ENCODE measurements at places on chromosomes 13 and 19.
A peak's percentile ranks its signal among the peaks of the same experiment; 100 is the strongest.

DNA sequence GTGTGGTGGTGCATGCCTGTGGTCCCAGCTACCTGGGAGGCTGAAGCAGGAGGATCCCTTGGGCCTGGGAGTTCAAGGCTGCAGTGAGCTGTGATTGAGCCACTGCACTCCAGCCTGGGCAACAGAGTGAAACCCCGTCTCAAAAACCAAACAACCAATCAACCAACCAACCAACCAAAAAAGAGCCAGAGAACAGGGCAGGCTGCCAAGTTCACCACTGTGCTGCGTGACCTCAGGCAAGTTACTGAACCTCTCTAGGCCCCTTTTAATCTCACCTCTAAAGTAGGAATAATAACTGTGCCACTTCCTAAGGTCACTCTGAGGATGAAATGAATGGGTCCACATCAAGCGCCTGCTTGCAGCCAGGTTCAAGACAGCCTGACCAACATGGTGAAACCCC lies 16.9 kb downstream of the TJP3 start:
- DNase-seq: no peak

GRCh38 chr19:28841531-28841930 lies 371.4 kb downstream of the UQCRFS1 start:
- DNase-seq: no peak

- no peak for DNase-seq
Observed at GRCh38 chr13:30692113-30692512, 43.2 kb upstream of the ALOX5AP start.

GRCh38 chr19:17542793-17543582 lies 12.5 kb upstream of the COLGALT1 start:
- DNase-seq: no peak

GRCh38 chr19:17455308-17456123 lies 5.2 kb downstream of the NXNL1 start:
- DNase-seq: no peak

- no peak for DNase-seq
Observed at GRCh38 chr13:112348642-112349345, 27.4 kb upstream of the SPACA7 start.

DNA sequence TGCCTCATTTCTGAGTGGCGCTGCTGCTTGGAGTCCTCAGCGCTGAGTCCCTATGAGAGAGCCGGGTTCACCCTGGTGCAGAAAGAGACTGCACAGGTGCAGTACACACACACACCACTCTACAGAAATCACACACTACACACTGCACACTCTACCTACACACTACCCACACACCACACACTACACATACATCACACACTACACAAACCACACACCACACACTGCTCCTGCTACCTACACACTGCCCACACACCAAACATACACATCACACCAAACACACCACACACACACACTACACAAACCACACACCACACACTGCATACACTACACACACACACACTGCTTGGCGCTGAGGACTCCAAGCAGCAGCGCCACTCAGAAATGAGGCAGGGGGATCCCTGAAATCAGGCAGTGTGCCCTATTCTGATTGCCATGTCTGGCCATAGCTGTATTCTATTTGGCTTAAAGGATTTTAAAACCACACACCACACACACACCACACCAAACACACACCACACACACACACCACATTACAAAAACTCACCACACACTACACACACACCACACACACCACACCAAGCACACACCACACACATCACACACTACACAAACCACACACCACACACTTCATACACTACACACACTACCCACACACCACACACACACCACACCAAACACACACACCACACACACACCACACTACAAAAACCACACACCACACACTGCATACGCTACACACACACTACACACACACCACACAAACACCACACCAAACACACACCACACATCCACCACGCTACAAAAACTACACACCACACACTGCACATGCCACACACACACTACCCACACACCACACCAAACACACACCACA lies 4.9 kb downstream of the MAG start:
- no peak for DNase-seq

DNA sequence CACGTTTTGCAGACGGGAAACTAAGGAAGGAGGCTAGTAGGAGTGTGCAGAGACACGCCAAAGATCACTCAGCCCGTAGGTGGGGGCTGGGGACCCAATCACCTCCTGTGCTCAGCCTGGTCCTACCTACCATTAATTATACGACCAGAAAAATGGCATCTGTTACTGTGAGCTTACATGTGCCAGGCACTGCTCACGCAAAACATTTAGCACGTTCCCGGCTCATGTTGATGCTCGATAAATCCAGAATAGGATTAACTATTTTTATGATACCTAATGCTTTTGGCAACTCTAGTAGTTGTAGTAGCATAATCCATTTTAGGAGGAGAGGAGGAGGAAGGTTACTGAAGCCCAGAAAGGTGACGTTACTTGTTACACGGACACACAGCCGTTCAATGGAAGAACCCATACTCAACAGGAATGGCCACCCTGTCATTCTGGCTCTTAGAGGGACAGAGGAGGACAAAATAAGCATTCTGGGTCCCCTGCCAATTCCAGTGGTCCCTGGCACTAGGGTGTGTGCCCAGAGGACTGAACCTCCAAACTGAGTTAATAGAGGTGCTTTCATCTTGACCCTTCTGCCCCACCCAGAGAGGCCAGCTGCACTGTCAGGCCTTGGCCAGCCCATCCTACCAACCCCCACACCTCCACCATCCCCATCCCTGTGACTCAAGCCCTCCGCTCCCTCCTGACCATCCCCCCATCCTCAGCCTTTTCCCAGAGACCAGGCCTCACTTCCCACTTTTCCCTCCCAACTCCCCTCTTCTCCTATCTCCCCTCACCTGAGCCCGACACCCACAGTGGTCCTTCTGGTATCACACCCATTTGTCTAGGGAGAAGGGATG lies 5.0 kb upstream of the EML2 start:
- DNase-seq: no peak

DNA sequence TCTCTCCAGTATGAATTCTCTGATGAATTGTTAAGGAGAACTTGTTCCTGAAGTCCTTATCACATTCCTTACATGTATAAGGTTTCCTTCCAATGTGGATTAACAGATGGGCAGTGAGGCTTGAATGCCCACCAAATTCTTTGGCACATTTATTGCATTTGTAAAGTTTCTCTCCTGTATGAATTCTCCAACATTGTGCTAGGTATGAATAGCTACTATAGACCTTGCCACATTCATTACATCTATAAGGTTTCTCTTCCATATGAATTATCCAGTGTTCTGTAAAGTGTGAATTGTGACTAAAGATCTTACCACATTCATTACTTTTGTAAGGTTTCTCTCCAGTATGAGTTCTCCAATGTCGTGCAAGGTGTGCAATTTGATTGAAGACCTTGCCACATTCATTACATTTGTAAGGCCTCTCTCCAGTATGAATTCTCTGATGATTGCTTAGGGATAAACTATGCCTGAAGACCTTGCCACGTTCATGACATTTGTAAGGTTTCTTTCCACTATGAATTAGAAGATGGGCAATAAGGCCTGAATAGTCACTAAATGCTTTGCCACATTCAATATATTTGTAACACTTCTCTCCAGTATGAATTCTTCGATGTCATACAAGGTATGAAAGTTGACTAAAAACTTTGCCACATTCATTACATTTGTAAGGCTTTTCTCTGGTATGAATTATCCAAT lies 20.4 kb downstream of the ZNF578 start:
- DNase-seq: no peak

DNA sequence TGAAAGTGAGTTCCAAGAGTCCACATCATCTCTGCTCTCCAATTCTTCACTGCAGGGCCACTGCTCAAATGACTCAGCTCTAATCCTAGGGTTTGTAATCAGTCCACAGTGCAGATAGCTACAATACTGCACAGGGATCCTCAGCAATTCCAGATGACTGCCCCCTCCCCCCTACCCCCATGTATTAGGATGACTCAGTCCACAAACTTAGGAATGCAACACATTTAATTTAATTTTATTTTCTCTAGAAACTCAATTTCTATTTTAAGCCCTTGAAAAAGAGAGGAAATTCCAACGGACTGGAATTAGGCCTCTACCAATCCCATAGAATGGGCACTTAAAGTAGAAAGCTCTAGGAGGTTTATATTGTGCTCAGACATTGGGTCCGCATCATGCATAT lies 173.8 kb upstream of the SOX21 start:
- DNase-seq: no peak

GRCh38 chr13:44976949-44977583 lies 12.2 kb downstream of the NUFIP1 start:
- no peak for DNase-seq

DNA sequence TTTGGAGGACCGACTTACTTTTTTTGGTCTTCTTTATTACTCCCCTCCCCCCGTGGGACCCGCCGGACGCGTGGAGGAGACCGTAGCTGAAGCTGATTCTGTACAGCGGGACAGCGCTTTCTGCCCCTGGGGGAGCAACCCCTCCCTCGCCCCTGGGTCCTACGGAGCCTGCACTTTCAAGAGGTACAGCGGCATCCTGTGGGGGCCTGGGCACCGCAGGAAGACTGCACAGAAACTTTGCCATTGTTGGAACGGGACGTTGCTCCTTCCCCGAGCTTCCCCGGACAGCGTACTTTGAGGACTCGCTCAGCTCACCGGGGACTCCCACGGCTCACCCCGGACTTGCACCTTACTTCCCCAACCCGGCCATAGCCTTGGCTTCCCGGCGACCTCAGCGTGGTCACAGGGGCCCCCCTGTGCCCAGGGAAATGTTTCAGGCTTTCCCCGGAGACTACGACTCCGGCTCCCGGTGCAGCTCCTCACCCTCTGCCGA lies 409 bp downstream of the FOSB start:
- DNase-seq: peak; percentile 38

DNA sequence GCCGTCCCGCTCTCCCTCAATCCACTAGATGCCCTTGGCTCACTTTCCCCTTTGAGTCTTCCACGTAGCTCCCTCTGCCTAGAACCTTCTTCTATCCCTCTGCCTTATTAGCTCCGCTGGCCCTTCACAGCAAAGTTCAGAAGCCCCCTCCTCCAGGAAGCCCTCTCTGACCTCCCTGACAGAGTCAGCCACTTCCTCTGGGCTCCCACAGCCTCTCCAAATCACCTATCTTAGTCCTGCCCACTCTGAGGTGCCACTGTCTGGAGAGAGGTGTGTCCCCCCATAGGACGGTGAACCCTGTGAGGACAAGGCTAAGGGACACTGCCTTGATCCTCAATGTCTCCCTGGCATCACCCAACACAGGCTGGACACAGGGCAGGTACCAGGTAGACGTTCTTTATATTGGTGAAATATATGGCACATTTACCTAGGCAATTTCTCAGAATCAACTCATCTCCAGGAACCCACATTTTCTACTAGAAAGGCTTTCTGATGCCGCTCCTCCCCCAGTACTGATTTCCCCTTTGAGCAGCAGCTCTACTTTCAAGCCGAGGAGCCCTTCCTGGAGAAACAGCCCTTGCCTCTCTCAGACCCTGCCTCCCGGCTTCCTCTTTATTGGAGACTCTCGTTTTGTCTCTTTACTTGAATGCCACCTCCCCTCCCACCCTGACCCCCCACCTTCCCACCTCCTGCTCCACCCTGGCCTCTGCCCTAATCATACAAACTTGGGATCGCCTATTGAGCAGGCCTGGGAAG lies 3.4 kb upstream of the TGFB1 start:
- no peak for DNase-seq

- no peak for DNase-seq
Observed at GRCh38 chr19:55321466-55322137, 3.5 kb downstream of the TMEM150B start.

GRCh38 chr19:11577451-11578257 lies at the start of gene ACP5:
TSS of gene ACP5 (minus strand) at chr19:11577645. CDS start at chr19:11577317, 328 bp downstream.
- DNase-seq: no peak

DNA sequence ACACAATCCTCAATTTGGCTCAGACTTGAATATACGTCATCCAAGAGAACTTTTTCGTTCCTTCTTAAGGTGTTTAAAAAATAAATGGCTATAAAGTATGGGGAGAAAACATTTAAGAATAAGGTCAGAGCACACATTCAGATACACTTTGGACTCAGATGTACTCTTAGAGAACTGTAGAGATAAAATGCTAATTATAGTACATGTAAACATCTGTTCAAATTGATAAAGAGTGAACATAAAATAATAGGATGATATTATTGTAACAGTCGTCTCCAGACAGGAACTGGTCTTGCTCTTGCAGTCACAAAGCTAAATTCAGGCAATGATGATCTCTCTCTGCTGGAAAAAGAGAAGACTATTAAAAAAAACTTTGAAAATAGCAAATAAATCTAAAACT lies 91.4 kb downstream of the RBM26 start:
- no peak for DNase-seq

GRCh38 chr19:8391198-8392016 lies 1.2 kb downstream of the RAB11B start:
- DNase-seq: no peak

- no peak for DNase-seq
Observed at GRCh38 chr19:5257155-5258045, 83.2 kb downstream of the PTPRS start.

DNA sequence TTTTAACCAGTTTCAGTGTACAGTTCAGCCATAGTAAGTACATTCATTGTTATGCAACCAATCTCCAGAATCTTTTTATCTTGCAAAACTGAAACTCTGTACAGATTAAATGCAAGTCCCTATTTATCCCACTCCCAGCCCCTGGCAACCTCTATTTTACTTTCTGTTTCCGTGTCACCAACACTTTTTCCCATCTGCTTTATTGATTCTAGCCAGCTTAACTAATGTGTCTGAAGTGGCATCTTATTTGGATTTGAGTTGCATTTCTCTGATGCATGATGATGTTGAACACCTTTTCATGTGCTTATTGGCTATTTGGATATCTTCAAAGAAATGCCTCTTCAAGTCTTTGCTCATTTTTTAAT lies 18.9 kb downstream of the SPATA13 start:
- DNase-seq: no peak

DNA sequence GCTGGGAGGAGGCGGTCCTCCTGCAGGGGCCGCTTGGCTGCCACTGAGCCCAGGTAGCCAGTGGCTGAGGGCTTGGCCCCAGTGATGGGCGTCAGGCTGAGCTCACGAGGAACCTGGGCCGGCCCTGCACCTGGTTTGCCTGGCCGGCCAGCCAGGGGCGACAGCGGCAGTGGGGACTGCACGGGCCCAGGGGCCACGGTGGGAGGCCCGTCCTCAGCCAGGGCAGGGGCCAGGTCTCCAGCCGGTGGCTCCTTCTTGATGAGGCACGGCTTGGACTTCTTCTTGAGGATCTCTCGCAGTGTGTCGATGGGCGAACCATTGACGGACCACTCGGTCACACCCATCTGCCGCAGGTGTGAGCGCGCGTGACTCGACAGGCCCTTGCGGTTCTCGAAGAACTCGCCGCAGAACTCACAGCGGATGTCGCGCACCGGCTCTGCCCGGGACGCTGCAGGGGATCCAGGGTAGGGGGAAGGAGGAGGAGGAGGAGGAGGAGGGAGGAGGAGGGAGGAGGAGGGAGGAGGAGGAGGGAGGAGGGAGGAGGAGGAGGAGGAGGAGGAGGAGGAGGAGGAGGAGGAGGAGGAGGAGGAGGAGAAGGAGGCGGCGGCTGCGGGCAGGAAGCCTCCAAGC lies 6.6 kb upstream of the AKAP8L start:
- DNase-seq: no peak

- no peak for DNase-seq
Observed at GRCh38 chr13:82432949-82433348, 1449.3 kb downstream of the SLITRK1 start.
